NCI-H1048 (cell line): ENCODE measurements at places on chromosomes 16 and 17.

DNA sequence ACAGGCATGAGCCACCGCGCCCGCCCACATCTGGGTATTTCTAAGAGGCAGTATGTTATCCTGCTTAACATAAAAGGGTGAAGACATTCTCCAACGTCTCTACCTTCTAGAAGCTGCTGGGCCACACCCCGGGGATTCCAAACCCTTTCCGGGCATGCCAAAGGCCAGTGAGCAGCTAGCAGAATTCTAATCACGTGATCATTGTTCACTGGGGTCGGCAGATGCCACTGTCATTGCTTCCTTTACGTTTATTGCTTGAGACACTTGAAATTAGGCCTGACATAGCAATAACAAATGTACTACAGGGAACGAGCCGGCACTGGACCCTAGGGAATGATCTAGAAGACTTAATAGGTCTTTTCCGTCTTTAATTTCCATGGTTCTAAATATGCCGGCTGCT, 141.2 kb upstream of the ZFHX3 start:
- DNase-seq, result no peak

DNA sequence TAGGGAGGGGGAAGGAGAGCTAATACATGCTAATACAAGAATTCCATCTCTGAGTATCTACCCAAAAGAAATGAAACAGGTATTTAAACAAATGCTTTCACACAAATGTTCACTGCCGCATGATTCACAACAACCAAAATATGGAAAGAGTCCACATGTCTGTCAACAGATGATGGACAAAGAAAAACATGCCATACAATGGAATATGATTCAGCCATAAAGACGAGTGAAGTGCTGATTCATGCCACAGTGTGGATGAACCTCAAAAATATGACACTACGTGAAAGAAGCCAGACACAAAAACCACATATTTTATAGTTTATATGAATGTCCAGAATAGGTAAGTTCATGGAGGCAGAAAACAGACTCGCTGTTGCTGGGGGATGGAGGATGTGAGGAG, 321.4 kb downstream of the FOXL1 start:
- DNase-seq, result no peak

- DNase-seq, result peak; percentile 66
Observed at GRCh38 chr17:8118769-8119580, 661 bp upstream of the ALOXE3 start.

- DNase-seq, result no peak
Observed at GRCh38 chr17:18267366-18267765, 6.9 kb downstream of the MIEF2 start.

DNA sequence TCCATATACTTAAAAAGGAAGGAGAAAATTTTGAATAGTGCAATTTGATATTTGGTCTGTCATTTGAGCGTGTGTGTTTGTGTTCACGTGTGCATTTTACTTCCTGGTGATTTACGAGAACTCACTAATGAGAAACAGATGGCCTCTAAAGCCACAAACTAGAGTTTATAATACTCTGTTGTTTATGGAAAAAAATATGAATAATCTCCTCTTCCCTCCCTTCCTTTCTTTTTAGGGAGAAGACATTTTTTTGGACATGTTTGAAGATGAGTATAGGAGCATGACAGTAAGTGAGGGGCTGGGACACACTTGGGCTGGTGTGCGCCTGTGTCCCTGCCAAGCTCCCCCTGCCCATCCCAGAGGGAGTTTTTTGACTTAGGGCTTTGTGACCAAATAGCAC, 102.7 kb downstream of the CLEC16A start:
- no peak for DNase-seq

DNA sequence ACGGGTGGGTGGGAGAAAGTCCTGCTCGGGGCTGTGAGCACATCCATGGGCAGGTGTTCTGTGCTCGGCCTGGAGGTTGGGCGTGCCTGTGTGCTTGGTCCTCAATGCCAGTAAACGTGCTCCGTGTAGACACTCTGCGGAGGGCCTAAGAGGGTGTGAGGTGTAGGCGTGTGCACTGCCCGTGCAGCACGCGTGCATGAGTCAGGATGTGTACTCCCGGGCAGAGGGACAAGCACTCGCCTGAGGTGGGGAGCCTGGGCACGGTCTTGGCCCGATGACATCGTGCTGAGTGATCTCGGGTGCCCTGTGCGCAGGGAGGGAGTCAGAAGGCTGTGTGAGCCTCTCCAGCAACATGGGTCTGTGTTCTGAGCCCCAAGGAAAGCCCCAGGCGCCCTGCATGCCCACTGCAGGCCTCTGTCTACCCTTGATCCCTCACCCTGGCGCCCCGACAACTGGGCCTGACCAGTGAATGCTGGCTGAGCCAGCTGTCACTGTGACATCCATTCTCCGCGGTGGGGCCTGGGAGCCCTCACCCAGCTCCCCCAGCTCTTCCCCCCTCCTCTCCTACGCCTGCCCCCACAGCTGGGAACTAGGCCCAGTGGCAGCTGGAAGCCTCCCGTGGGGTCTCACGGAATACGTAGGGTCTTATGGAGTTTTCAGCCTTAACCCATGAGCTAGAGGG, 23.5 kb upstream of the NXPH3 start:
- no peak for DNase-seq

GRCh38 chr16:59470556-59470955, 736.4 kb upstream of the GOT2 start:
- no peak for DNase-seq
